ENCODE measurements at places on chromosomes 6 and 20.

GRCh38 chr6:93176070-93176469, 243.3 kb downstream of the EPHA7 start:
- DNase-seq: no peak

- no peak for DNase-seq
Observed at GRCh38 chr6:88114838-88115237, 51.3 kb downstream of the CNR1 start.

- no peak for DNase-seq
Observed at GRCh38 chr6:12958052-12958706, 241.6 kb downstream of the PHACTR1 start.

DNA sequence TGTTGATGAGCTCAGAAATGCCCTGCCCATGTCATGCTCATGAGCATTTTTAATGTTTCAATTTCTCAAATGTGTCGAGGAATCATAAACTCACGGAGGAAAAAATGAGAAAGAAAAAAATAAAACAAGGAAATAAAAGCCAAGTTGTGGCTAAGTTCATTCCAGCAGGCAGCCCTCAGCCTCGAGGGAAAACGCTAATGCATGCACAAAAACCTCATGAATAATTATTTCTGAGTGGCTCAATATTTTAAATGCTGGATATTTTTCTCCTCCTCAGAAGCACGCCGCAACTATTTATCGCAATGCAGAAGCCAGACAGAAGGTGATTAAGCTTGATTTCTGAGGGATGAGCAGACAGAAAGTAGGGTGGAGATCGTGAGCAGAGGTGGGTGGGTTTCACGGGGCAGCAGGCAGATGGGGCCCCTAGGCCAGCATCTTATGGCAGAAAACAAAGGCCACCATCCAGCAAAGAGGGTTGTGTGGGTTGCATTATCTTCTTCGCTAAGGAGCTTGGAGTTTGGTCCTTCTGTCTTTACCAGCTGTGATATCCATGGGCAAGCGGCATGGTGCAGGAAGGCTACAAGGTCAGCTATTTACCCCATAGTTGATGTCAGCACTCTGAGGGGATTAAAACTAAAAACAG, 151.5 kb upstream of the LRFN2 start:
- DNase-seq: no peak

DNA sequence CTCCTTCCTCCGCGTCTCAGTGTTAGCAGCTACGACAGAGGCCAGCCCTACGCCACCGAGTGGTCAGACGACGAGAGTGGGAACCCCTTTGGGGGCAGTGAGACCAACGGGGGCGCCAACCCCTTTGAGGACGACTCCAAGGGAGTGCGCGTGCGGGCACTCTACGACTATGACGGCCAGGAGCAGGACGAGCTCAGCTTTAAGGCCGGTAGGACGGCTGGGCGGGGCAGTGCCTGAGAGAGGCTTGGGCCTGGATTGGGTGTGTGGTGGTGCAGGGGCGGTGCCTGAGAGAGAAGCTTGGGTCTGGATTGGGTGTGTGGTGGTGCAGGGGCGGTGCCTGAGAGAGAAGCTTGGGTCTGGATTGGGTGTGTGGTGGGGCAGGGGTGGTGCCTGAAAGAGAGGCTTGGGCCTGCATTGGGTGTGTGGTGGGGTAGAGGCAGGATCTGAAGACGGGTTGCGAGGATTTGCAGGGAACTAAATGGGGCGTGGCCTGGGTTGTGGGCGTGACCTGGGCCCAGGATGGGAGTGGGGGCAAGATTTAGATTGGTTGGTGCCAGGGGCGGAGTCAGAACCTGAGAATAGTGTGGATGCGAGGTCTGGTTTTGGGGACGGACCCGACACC, 24.4 kb downstream of the SPDEF start:
- peak; percentile 44 for DNase-seq

- DNase-seq: peak; percentile 52
Observed at GRCh38 chr20:50338479-50339391, 148.1 kb downstream of the CEBPB start.

- no peak for DNase-seq
Observed at GRCh38 chr6:150036081-150036480, 10.7 kb upstream of the RAET1L start.

DNA sequence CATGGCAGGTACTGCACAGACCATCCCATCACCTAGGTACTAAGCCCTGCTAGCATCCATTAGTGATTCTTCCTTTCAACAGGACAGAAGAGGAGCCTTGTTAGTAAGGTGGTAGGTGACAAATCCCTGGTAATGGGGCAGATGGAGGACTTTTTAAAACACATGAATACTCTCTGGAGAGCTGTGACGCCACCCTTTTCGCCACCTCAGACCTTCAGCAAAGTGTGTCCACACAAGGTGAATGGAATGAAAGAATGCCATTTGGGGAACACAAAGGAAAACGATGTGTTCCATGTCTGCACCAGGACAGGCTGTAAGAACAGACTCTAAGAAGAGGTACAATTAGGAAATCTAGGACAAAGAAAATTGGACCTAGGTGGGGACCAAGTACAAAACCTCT, 110.5 kb upstream of the CARMIL1 start:
- DNase-seq: no peak

- no peak for DNase-seq
Observed at GRCh38 chr6:24902782-24903181, 33.0 kb downstream of the RIPOR2 start.

DNA sequence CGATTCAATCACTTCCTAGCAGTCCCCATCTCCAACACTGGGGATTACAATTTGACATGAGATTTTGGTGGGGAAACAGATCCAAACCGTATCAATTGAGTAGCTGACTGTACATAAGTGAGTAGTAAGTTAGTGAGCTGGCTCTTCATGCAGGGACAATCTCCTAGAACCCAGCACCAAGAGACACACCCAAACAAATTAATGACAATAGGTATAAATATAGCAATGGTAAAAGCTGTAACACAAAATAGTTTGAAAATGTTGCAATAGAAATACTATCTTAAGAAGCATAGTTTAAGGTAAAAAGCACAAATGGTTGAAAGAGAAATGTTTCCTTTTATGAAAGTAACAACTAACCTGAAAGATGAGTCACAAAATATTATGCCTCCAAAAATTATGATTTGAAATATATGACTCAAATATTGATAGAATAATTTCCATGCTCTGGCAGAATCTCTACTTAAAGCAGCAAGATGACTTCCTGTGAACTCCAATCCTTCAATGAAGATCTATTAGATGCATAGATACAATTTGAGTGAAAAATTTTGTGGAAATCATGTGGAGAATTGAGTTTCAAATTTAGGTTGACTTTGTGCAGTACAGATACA, 5.4 kb upstream of the SIRPB1 start:
- DNase-seq: no peak

DNA sequence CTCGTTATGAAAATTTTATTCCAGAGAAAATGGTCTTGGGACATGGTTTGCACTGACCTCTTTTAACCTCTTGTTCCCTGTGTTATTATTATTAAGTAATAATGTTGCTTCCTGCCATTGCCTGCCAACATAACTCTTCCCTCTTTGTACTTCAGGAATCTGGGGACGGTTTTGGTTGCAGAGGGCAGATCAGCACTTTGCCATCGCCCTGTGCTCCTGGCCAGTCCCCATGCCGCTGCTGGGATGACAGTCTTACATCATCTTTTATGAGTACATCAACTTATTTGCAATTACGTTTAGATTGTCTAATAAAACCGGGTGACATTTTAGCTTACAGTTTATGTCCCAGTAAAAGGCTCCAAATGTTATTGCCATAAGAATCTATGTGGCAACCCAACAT, 157.2 kb downstream of the CDH26 start:
- no peak for DNase-seq

- peak; percentile 38 for DNase-seq
Observed at GRCh38 chr6:2129182-2129621, 116.2 kb downstream of the GMDS start.

DNA sequence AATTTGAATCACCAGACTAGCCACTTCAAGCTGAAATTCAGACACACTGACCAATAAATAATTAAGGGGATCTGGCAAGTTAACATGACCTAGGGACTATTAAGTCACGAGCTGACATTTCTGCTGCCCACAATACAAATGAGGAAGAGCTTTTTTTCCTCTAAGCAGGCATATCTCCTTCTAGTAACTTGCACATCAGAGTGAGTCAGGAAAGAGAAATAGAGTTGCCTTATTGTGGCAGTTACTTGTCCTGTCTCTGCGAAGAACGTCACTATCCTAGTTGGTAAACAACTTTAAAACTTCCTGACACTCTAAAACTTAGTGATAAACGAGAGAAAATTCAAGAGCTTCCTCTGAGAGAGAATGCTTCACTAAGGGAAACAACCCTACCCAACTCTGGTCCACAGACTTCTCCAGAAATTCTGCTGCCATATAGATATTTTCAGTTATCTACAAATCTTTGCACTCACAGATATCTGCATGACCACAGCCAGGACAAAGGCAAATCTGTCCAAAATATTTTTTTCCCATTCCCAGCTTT, 4.2 kb downstream of the PLA2G7 start:
- no peak for DNase-seq

DNA sequence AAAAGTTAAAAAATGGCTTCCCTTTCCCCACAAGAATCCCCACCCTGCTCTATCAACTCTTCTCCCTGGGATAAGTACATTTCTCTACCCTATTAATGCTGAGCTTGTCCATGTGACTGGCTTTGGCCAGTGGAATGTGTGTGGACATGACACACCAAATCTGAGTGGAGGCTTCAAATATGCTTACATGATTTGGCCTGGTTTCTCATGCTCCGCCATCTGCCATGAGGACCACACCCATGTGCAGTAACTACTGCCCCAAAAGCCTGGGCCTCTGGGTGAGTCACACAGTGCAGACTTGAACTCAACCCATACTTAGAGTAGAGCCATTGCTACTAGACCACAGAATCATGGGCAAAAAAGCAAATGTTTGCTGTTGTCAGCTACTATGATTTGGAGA, 65.4 kb downstream of the PRND start:
- peak; percentile 26 for DNase-seq

DNA sequence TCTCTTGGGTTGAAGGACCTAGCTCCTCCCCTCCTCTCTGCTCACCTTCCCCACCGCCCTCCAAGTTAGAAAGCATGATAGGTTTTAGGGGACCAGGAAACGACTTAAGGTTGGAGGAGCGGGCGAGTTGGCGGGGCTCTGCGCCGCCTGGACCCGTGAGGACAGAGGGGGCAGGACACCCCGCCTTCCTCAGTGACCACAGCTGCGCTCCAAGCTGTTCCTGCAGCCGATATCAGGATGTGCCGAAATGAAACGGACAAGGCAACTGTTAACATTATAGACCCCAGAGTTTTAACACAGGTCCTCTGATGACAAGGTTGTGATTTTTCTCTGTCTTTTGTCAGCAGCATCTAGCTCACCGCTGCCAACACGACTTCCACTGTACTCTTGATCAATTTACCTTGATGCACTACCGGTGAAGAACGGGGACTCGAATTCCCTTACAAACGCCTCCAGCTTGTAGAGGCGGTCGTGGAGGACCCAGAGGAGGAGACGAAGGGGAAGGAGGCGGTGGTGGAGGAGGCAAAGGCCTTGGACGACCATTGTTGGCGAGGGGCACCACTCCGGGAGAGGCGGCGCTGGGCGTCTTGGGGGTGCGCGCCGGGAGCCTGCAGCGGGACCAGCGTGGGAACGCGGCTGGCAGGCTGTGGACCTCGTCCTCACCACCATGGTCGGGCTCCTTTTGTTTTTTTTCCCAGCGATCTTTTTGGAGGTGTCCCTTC, at the start of gene GRM1:
Gene GRM1, plus strand, starts transcription at position 212 of the 722 bp plus-strand sequence. Its CDS starts 456 bp downstream, at position 668.
- no peak for DNase-seq

GRCh38 chr6:20252311-20252710, 40.0 kb upstream of the MBOAT1 start:
- no peak for DNase-seq

DNA sequence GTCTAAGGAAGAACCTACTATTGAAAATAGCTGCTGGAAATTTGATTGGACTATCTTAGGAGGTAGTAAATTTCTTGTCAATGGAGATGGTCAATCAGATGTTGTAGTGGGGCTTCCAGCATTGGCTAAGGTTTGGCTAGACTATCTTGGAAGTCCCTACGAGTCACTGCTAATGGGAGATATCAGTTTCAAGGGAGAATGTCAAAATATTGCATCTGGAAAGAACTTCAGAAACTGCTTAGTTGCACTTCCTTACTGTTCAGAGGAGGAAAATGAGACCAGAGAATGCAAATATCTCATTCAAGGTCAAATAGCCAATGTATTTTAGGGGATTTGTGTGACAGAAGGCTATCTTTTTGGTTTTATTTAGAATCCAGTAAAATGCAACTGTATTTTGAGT, 53.5 kb upstream of the CCN2 start:
- DNase-seq: no peak

DNA sequence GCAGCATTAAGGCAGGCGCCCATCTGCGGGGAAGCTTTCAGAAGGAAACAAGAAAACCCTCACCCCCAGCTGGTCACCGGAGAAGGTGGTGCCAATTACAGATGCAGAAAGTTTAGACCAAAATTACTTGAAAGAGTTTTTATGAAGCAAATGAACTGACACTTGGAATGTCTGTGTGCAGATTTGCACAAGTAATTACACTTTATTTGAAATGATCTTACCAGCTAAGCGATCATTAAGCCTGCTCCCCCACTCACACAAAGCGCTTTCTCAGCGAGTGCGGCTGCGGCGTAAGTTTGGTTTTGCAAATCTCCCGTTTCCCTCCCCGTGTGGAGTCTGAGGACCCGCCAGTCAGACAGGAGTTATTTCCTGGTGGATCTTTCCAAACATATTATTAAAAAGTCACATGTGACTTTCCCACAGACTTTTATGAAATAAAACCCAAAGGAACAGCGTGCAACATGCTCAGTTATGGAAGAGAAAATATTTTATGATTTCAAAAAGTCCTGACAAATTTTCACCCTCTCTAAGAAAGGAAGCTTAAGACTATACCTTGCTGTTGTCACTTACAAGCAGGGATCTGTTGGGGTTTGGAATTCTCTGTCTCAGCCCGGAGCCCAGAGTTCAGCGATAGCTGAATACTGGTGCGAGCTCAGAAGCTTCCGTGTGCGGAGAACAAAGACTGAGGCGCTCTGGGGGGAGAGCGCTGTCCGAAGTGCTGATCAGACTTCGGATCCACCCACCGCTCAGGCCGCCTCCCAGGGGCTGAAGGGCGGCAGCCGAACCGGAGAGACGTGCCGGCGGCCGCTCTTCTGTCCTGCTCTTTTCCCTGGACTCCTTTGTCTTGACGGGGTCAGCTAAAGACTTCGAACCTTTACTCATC, 2.7 kb upstream of the MYT1 start:
- peak; percentile 80 for DNase-seq

DNA sequence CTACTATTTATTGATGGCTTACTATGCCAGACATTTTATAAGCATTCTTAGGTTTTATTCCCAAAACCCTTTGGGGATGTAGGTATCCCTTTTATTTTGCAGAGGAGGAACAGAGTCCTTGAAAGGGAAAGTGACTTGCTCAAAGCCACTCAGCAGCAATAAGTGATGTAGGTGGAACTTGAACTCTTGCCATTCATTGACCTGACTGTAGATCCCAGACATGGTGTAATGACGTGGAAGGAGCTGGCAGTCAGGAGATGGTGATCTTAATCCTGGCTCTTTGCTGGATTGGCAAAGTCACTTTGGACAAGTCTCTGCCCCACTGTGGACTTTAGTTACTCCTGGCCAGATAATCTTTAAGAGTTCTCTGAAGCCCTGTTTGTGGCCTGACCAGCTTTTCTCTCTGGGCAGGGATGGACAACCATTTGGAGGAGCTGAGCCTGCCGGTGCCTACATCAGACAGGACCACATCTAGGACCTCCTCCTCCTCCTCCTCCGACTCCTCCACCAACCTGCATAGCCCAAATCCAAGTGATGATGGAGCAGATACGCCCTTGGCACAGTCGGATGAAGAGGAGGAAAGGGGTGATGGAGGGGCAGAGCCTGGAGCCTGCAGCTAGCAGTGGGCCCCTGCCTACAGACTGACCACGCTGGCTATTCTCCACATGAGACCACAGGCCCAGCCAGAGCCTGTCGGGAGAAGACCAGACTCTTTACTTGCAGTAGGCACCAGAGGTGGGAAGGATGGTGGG, 1.6 kb downstream of the DBNDD2 start:
- DNase-seq: no peak

- DNase-seq: peak; percentile 80
Observed at GRCh38 chr6:125843593-125843992, 52.8 kb downstream of the NCOA7 start.

Measured in hematopoietic multipotent progenitor cell treated with erythropoietin and hydrocortisone succinate and interleukin-3 and kit ligand, for 6 days (in vitro differentiated cells).